ENCODE measurements at places on chromosomes 16 and 17. TPM values are rescaled to one million over a fixed set of nuclear protein-coding genes. Genes with fewer than 3 reads are reported as not detected.

CEP112 gene
- total RNA-seq: 11.4 TPM

LGALS9B gene
- not detected for total RNA-seq

GRCh38 chr16:57289391-57290257, 5.2 kb upstream of the PLLP start:
- no peak overlapping the region for H3K4me3 ChIP-seq
- no peaks in the 10 kb centered on the region for H3K36me3 ChIP-seq
- no peaks in the 10 kb centered on the region for H3K27me3 ChIP-seq
- H3K27ac ChIP-seq: no peak overlapping the region
- no peak for DNase-seq
- no peaks in the 10 kb centered on the region for H3K4me1 ChIP-seq

SAMD14 gene
- total RNA-seq: 3.2 TPM

GRCh38 chr16:79601092-79601930, 774 bp upstream of the MAF start:
- no peaks in the 10 kb centered on the region for H3K27me3 ChIP-seq
- H3K4me1 ChIP-seq: peaks cover 5% of the 10 kb centered on the region
- peak; percentile 79 for DNase-seq
- H3K4me3 ChIP-seq: peak overlapping the region; percentile 97
- H3K36me3 ChIP-seq: no peaks in the 10 kb centered on the region

DNA sequence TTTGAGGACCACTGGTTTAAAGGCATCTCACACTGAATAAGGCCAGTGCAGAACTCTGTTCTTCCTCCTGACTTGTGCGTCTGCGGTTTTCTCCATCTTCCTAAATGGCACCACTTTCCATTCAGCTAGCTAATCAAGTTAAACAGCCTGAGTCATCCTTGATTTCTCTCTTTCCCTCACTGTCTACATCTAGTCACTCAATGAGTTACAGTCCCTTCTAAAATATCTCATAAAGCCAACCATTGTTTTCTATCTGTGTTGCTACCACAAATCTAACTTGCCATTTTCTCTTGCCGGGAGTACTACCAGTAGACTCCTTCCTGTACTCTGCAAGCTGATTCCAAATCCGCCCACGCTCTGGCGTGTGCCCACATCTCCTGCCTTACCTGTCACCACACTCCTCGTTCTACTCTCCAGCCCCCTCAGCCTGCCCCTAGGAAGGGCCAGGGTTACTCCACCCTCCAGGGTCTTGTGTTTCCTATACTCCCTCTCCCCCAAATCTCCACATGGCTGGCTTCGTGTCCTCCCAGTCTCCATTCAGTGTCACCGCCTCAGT, 324.5 kb downstream of the SNX29 start:
- no peaks in the 10 kb centered on the region for H3K36me3 ChIP-seq
- H3K4me1 ChIP-seq: no peaks in the 10 kb centered on the region
- DNase-seq: no peak
- no peaks in the 10 kb centered on the region for H3K27me3 ChIP-seq
- no peak overlapping the region for H3K4me3 ChIP-seq
- no peak overlapping the region for H3K27ac ChIP-seq

DNA sequence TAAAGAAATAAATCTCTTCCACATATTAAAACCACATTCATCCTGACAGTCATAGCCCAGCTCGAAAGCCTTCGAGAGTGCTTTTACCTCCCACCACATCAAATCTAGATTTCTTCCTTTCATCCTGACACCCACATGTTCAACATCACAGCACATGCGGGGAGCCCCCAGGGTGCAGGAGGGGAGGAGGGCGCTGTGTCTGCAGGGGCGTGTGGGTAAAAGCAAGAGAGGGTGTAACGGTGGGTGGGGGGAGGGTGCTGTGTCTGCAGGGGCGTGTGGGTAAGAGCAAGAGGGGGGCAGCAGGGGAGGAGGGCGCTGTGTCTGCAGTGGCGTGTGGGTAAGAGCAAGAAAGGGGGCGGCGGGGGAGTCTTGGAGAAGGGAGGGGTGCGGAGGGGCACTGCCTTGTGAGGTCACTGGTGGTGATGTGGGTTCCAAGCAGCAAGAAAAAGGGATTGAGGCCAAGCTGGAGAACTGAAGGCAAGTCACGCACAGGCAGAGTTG, 34.7 kb downstream of the ADCY9 start:
- no peaks in the 10 kb centered on the region for H3K27me3 ChIP-seq
- no peaks in the 10 kb centered on the region for H3K36me3 ChIP-seq
- H3K4me3 ChIP-seq: peak overlapping the region; percentile 25
- DNase-seq: peak; percentile 54
- H3K4me1 ChIP-seq: no peaks in the 10 kb centered on the region

DNA sequence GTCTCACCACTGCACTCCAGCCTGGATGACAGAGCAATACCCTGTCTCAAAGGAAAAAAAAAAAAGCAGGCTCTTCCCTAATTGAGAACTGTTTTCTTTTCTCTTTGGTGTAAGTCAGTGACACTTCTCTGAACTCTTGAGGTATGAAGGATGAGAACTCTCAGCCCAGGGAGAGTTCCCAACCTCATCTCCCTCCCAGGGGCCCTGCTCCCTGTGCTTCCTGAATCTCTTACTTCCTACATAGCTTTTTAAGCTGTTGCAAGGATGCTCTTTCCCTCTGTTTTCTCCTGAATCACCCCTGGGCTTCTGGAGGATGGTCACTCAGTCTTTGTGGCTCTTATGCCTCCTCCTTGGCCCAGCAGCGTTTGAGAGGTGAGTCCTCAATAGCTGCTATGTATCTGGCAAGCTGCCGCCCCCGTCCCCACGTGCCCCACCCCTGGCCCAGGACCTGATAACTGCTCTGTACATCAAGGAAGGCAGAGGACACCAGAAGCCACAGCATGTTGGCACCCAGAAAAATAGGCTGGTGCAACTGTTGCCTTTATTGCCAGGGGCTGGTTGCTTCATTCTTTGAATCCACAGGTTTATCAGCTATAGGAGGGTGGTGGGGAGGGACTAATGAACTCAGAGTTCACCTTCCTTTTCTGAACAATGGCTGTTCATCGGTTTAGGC, 24.0 kb downstream of the IGF2BP1 start:
- no peaks in the 10 kb centered on the region for H3K36me3 ChIP-seq
- no peak overlapping the region for H3K27ac ChIP-seq
- no peaks in the 10 kb centered on the region for H3K27me3 ChIP-seq
- peaks cover 2% of the 10 kb centered on the region for H3K4me1 ChIP-seq
- DNase-seq: no peak

ITGAL gene
- 0.11 TPM for total RNA-seq

- H3K4me3 ChIP-seq: peak overlapping the region; percentile 29
- H3K27me3 ChIP-seq: no peaks in the 10 kb centered on the region
Measured at GRCh38 chr17:45127548-45128300, 4.6 kb downstream of the PLCD3 start.

DNA sequence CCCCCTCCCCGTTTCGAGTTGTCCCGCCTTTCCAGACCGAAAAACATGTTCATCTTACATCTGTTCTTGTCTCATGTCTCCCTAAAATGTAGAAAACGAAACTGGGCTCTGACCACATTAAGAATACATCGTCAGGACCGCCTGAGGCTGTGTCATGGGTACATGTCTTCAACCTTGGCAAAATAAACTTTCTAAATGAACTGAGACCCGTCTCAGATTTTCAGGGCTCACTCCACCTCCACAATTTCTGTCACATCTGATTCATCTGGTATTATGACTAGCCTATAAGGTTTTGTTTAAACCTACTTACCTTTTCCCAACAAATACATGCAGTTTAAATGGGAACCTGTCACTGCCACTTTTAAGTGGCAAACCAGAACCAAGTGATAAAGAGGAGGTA, 621 bp downstream of the SDR42E1 start:
- no peak for DNase-seq
- no peak overlapping the region for H3K27ac ChIP-seq
- no peaks in the 10 kb centered on the region for H3K4me1 ChIP-seq
- no peaks in the 10 kb centered on the region for H3K27me3 ChIP-seq
